ENCODE measurements at places on chromosomes 5 and 9.
A peak's percentile ranks its signal among the peaks of the same experiment; 100 is the strongest.

- no peak for DNase-seq
These were observed 19.8 kb upstream of the NUDT12 start for GRCh38 chr5:103582364-103582763.

- no peak for DNase-seq
These were observed 56.3 kb upstream of the KCNN2 start for GRCh38 chr5:114305402-114306207.

DNA sequence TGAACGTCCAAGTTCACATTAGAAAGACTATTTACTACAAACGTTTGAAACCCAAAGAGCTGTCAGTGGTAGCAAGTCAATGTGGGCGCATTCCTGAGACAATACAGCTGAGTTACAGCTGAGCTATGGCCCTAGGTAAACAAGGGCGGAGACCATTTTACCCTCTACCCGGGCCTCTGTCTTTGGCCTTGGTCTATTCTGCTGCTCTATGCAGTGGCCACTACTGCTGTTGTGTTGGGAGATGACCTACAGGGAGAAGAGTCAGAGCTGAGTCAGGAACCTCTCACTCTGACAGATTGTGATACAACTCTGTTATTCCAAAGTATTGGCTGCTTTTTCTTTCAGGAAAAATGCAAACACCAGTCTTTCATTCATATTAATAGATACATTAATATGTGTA is 700.6 kb downstream of the SEMA5A start:
- no peak for DNase-seq

- DNase-seq: no peak
These were observed 28.6 kb upstream of the IL13 start for GRCh38 chr5:132629230-132629944.

GRCh38 chr9:121998513-121999049 is 94.5 kb downstream of the TTLL11 start:
- no peak for DNase-seq

DNA sequence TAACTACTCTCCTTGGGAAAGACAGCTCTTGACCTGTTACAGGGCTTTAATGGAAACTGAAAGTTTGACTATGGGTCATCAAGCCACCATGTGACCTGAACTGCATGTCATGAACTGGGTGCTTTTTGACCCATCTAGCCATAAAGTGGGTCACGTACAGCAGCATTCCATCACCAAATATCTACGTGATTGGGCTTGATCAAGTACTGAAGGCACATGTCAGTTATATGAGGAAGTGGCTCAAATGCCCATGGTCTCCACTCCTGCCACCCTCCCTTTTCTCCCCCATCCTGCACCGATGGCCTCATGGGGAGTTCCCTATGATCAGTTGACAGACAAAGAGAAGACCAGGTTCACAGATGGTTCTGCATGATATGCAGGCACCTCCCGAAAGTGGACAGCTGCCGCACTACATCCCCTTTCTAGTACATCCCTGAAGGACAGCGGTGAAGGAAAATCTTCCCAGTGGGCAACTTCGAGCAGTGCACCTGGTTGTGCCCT is 7.3 kb upstream of the FCN1 start:
- no peak for DNase-seq

GRCh38 chr5:71719063-71719964 is at the start of gene CARTPT:
Gene CARTPT, plus strand, starts transcription at chr5:71719275. Its CDS starts 19 bp downstream, at chr5:71719294.
- no peak for DNase-seq

DNA sequence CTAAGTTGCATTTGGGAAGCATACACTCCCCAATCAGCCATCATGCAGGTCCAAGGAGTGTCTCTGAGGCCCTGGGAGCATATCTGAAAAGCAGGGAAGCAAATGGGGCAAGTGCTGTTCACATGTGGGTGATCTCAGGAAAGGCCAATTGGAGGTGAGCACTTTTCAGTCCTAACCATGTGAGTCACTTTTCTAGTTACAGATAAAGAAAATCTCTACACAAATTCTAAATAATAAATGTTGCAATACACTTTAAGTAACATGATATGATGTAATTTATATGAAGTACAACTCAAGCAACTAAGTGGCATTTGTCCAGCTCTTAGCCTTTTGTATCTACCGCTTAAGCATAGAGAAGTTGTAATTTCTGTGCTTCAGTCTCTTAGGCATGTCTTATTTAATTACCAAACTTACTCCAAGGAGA is 18.4 kb downstream of the ADAMTS16 start:
- no peak for DNase-seq

DNA sequence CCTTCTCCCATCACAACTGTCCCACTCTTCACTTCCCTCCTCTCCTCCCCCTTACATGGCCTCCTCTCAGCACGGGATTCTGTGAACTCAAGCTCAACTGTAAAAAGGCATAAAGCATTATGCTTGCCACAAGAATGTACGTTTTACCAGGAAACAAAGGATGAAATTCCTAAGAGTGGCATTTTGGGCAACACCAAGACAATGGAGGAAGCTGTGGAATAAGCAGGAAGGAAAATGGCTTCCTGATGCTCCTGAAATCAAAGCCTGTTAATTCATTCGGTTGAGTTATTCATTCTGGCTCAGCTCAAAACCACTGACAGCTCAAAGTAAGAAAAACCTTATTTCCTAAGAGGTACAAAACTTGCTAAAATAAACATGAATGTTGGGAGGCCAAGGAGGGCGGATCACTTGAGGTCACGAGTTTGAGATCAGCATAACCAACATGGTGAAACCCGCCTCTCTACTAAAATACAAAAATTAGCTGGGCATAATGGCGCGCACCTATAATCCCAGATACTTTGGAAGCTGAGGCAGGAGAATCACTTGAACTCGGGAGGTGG is 40.8 kb upstream of the DMRT1 start:
- no peak for DNase-seq

DNA sequence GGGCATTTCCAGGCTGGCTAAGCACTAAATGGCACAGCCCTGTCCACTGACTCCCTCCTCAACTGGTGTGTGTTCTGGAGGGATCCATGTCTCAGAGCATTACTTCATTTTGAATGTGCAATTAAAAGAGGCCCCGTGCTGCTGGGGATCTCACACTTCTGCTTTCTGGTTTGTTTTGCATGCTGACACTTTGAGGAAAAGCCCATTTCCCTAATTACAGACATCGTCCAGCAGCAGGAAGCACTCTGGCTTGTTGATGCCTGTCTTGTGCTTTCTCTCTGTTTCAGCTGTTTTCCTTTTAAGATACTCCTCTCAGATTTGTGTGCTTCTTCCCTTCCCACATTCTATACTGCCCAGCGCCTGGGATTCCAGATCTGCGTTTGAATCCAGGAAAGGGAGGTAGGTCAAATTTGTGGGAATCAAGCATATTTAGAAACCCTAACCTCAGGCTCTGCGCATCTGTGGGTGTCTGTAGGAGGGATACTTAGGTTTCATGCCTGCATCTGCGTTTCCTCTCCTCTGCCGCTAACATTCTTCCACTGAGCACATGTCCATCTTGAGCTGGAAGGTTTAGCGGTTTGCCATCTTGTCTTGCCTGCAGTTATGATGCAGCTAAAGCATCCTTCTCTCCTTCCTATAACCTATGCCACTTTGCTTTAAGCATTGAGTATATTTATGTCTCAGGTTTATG is 25.7 kb downstream of the SYK start:
- DNase-seq: no peak

DNA sequence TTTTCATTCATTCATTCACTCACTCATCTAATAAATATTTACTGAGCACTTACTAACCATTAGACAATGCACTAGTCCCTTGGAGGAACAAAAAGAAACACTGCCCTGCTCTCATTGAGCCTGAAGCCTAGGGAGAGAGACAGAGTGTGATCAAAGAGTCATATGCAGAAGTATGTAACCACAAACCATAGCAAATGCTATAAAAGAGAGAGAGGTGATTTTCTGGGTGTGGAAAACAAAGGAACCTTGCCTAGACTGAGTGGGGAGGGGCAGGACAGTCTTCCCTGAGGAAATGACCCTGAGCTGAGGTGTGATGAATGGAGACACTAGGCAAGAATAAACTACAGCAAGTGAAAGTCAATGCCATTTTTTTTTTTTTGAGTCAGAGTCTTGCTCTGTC is 10.8 kb upstream of the ADRA1B start:
- DNase-seq: no peak

DNA sequence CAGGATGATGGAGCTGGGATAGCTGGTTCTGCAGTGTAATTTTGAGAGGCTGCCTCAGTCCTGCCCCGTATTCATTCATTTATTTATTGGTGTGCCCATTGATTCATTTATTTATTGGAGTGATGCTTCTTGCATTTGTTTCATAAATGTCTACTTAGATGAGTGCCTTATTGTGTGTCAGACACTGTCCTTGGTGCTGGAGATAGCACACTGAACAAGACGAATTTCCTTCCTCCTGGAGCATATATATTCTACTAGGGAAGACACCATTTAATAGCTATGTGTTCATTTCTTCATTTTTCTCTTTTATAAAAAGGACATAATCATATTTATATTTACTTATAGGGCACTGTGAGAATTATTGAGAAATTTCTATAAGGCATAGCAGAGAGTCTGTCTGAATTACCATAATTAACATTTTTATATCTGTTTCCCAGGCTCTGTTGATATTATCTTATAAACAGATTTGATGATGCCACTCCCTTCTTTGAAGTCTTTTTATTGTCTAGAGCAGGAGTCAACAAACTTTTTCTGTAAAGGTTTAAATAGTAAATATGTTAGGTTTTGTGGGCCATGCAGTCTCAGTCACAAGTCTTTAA is 433.9 kb upstream of the ZNF608 start:
- no peak for DNase-seq

DNA sequence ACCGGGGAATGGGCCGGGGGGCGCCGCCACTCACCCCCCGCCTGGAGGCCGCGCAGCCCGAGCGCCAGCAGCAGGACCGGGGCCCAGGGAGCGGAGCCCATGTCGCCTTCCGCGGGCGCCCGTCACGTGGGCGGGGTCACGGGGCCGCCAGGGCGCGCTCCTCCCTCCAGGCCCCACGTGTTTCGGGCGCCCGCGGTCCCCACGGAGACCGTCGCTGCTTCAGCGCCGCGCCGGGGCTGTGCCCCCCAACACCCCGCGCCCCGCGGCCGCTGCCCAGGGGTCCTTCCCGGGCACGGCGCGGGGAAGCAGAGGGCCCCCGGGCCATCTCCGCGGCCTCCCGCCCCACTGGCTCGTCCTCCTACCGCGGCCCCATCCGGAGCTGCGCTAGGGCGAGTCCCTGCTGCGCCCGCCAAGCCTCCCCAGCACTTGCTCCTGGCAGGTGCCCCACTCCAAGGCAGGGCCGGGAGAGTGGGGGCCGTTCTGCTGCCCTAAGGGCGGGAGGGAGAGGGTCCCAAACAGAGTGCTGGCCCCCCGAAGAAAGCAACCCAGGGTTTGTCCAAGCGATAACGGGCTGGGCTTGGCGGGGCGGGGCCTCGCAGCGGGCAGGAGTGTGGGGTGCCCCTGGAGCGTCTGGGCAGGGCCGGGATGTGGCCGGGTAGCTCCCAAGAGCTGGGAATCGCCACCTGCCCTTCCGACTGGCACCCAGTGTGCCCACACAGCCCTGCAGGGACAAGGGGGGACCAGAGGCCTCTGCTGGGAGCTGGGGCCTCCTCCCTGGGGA is at the start of gene DPP7:
Gene DPP7 (minus strand): TSS at position 121 of the 781 bp plus-strand sequence. CDS start 20 bp downstream, at position 101.
- DNase-seq: peak; percentile 76

DNA sequence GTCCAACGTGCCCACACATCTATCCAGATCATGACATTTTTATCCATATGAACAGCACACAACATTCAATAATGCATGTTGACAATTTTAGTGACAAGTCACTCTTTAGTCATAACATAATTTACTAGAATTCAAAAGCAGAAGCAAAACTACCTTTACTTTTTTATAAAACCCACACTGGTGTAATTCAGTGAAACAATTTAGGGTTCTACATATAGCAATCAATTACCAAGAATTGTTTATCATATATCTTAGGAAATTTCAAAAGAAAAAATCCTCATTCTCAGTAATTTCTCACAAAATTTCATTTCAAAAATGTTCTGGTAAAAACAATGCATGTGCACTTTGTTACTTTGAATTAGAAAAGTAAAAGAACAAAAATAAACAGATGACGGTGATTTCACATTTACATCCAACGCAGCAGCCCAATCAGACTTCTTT is 12.6 kb downstream of the AUH start:
- no peak for DNase-seq

- DNase-seq: no peak
These were observed 206.6 kb downstream of the PALM2AKAP2 start for GRCh38 chr9:109986521-109986991.

GRCh38 chr9:120910643-120911042 is 16.0 kb downstream of the TRAF1 start:
- no peak for DNase-seq

DNA sequence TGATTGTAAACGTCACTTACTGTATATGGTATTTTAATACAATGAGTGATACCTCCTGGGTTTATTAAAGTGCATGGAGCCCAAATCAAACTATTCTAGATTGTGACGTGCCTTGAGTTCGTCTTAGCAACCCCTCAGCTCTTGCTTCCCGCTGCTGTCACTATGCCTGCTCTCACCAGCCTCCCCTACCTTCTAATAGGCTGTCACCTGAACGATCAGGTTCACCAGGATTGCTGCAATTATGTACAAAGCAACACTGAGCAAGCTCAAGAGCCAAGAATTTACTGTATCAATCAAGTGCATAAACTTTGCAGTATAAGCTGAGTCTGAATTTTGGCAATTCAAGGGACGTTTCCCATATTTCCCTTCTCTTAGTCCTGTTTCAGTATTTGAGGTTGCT is 3.0 kb downstream of the LECT2 start:
- DNase-seq: no peak

GRCh38 chr5:108079753-108080152 is 302.1 kb downstream of the FBXL17 start:
- DNase-seq: no peak

Data from effector memory CD8-positive, alpha-beta T cell (primary cell).